Left renal cortex interstitium (tissue), 4 donors: ENCODE measurements at places on chromosomes 16 and 17.

GRCh38 chr16:4556580-4556979 is 440 bp downstream of the C16orf96 start:
- no peak for DNase-seq

GRCh38 chr16:81576696-81577095 is 132.1 kb downstream of the CMIP start:
- no peak for DNase-seq

DNA sequence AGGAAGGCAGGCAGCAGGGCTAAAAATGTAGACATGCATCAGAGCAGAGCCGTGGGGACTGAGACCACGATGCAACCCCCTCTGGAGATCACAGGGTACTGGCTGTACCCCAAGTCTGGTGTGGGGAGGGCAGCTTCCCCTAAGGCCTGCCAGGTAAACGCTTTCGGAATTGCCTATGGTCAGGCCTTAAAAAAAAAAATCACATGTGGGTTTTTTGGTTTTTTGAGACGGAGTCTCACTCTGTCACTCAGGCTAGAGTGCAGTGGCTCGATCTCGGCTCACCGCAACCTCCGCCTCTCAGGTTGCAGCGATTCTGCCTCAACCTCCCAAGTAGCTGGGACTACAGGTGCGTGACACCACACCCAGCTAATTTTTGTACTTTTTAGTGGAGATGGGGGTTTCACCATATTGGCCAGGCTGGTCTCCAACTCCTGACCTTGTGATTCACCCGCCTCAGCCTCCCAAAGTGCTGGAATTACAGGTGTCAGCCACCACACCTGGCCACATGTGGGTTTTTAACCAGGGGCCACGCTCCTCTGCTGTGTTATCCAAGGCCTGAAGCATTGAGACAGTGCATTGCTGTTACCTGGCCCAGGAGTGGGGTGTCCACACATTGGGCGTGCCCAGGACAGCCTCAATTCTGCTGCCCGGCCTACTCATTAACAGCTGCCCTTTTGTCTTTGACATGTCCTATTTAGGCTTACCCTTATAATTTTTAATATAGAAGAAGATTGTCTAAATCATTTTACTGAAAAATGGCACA is 50.4 kb downstream of the LITAF start:
- no peak for DNase-seq

DNA sequence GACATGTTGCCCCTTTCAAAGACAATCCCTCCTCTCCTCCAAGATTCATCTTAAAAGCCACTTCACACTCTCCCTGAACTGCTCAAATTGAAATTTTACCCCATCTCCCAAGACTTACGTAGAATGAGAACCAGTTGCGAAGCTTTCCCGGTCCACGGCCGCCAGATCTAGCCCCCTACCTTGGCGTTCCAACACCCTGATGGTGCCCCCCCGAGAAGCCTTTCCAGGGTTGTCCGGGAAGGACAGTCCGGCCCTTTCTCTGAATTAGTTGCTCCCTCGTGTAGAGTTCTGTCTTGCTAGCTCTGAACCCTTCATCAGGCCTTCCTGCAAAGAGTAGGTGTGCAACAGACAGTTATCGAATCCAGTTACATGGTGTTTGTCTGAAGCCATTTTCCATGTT is 60.0 kb upstream of the DNAH17 start:
- DNase-seq = no peak

- DNase-seq = no peak
These were observed 127.8 kb downstream of the HS3ST3B1 start for GRCh38 chr17:14428648-14429029.

- no peak for DNase-seq
These were observed 348.5 kb downstream of the KCNJ2 start for GRCh38 chr17:70517816-70518215.

- DNase-seq = no peak
These were observed 1.2 kb downstream of the SOX15 start for GRCh38 chr17:7588553-7589203.

DNA sequence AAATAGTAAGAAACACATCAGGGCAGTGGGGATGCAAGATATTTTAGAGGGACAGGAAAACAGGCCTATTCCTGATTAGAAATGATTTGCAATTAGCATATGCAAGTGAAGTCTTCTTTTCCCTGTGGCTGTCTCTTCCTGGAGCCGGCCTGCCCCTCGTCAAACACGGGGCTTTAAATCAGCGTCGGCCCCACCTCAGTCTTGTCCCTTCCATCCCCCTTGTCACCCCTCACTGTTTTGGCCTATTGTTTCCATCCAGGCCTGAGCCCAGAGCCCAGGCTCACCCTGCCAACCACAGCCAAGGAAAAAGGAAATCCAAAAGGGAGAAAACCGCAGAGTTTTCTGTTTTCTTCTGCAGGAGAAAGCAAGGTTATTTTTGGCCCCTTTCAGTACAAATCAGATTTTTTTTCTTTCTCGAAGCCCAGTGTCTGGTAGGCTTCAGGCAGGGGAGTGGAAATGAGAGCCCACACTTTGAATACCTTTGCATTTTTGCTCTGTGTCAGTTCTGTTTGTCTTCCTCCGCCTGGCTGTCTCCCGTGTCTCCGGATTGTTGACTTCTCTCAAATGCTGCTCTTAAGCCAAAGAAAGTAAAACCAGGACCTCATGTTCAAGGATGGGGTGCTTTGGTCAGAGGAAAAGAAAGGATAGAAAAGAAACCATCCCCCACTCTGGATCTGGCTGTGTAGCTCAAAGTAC is 399.9 kb upstream of the CDH11 start:
- DNase-seq = no peak

DNA sequence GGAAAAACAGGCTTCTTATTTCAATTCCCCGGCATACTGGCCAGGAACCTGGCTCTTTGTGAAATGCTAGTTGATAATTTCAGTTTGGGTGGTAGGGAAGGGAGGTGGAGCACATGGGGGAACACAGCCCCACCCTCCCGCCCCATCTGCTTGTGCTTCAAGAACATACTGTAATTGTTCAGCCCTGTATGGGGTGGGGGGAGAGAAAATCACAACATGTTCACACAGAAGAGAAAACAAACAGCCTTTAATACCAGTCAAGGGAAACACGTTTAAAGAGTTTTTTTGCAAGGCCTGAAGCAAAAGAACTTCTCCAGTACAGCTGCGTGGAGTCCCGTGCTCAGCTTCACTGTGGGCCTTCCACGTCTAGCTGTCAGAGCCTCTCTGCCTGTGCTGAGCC is 59.7 kb downstream of the SHISA6 start:
- no peak for DNase-seq

DNA sequence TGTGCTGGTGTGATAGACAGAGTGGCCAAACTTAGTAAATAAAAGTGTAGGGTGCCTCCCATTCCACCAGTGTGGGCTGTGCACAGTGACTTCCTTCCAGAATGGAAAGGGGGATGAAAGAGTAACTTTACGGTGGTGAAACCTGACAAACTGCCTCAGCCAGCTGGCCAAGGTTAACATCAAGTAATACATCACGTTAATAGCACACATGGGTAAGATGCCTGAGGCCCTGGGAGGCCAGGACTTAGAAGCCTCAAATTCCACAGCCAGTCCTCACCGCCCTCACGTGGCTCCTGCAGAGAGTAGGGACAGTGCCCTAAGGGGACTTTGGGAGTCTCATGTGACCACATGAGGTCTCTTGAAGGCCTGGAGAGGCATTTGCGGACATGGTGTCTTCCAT is 14.1 kb downstream of the RMI2 start:
- no peak for DNase-seq

- no peak for DNase-seq
These were observed 1.4 kb downstream of the TOM1L1 start for GRCh38 chr17:54902017-54902416.

DNA sequence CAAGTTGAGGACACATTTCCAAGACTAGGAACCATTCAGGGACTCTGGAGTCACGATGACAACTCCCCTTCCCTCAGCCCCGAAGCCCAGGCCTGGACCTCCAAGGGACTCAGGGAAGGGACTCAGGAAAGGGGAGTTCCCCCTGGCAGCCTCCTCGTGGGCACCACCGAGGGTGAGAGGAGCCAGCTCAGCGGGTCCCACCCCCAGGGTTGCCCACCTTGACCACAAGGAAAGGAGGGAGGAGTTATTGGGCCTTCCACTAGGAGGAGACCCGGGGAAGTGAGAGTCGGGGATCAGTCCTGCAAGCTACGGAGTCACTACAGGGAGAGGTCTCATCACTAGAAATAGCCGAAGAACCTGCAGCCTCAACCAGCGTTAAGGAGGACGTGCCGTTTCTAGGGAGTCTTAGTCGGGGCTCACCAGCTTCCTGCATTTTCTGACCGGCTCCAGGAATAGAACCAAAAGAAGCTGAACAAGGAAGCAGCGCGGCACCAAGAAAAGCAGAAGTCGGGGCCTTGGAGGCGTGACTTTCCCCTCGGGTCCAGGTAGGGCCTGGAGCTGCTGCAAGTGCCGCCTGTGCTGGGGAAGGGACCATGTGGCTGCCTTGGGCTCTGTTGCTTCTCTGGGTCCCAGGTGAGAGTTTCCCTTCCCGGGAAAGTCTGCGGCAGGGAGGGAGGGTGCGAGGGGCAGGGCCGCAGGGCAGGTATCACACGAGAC is at the start of gene CD300A:
TSS of gene CD300A (plus strand) at position 524 of the 717 bp plus-strand sequence. CDS start at position 594, 70 bp downstream.
- DNase-seq = no peak

DNA sequence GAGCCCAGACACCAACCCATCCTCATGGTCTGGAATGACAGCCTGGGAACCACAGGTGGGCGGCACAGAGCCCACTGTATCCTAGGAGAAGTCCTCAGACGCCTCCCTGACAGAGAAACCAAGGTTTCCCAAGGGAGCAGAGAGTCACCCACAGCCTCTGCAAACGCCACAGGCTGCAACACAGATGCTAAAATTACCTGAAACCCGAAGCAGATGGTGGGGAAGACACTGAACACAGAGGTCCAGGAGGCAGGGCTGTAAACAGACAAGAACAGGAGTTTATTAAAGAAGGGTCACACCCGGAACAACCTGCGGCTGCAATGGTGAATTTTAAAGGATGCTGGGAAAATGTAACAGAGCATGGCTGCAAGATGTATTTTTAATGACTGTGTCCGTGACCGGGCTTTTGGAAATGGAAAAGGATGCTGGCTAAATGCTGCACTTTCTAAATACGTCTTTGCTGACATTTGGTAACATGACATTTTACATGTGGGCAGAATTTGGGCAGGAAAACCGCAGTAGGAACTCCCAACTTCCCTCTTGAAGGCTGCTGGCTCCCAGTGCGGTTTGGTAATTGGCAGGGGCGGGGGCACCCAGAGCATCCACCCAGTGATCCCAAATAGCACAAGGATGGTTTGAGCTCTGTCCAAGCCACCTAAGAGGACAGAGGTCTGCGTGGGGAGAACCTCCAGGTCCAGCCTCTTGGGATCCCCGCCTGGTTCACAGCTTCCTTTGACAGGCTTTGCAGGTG is 13.1 kb downstream of the SLC38A8 start:
- DNase-seq = no peak

DNA sequence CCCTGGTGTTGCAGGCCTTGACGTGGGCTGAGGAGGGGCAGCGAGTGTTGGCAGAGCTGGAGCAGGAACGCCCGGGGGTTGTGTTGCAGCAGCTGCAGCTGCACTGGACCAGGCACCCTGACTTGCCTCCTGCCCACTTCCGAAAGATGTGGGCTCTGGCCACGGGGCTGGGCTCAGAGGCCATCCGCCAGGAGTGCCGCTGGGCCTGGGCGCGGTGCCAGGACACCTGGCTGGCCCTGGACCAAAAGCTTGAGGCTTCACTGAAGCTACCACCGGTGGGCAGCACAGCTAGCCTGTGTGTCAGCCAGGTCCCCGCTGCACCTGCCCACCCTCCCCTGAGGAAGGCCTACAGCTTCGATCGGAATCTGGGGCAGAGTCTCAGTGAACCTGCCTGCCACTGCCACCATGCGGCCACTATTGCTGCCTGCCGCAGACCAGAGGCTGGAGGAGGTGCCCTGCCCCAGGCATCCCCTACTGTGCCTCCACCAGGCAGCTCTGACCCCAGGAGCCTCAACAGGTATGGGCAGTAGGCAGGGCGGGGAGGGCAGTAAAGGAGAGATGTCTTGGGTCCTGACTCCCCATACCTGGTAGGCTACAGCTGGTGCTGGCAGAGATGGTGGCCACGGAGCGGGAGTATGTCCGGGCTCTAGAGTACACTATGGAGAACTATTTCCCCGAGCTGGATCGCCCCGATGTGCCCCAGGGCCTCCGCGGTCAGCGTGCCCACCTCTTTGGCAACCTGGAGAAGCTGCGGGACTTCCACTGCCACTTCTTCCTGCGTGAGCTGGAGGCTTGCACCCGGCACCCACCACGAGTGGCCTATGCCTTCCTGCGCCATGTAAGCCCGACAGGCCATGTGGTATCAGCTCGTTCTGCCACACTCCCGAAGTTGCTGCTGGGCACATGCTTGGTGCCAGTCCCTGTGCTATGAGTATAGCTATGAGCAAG is 5.6 kb downstream of the PLEKHG4 start:
- no peak for DNase-seq

DNA sequence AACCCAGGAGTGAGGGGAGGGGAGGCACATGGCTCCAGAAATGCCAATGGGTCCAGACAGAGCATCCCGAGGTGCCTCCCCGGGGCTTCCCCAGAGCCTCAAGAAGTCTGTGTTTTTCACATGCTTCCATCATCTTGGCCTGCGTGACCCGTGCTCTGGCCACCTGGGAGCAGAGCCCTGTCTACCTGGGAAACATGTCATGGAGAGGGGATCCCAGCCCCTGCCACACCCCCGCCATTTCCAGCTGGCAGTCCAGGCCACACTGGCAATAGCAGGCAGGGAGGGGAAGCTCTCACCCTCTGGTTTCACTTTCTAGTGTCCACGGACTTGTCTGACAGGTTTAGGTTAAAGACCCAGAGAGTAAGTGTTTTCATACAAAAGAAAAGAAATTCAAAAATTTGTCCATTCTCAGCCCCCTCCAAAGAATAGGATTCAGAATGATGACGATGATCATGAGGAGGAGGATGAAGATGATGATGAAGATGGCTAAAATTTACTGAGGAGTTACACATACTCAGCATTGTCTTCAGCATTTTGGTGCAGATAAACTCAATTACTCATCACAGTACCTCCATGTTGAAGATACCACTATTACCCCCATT is 9.0 kb downstream of the SMIM5 start:
- no peak for DNase-seq
